ENCODE measurements at places on chromosomes 1 and 21.

DNA sequence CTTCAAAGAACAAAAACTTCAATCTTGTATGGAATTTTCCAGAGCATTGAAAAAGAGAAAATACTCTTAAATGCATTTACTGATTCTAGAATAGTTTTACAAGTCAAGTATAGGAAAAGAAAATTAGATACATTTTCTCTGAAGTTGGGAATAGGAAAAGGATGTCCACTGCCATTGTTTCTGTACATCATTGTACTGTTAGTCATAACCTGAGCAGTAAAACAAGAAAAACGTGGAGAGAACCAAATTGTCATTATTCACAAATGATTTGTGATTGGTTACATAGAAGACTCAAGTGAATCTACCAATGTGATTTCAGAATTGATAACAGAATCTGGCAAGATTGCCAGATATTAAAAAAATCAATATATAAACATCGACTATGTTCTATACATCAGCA, 27.4 kb downstream of the PRKACB start:
- no peak for DNase-seq

DNA sequence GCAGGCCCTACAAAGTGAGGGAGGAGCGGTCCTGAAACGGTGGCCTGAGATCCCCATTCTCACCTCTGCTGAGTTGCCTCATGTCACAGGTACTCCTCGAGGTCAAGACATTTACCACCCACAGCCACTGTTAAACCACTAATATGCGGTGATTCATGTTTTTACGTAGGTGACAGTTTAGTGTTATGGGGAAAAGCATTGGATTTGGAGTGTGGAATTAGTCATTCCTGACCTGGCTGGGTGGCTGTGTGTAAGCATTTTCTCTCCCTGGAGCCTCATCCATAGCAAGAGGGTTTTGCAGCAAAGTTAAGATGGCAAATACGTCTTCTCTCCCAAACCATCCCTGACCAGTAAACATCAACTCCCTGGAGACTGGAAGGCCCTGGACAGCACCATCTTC, 57.8 kb upstream of the KCNJ6 start:
- DNase-seq, result no peak

DNA sequence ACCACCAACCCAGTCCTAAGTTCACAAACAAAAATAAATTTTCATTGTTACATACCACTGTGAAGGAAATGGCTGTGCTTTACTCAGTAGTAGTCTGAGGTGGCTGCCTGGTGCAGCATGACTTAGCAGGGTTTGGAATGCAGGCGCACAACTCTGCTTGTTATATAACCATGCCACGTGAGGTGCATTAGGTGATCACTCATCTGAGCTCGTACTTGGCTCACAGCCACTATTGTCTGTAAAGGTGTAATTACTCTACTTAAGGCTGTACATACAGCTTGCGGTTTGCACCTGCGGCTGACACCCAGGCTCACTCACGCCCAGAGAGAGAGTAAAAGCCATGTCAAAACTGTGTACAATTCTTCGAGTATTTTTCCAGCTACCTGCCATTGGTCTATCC, 599.4 kb downstream of the LTN1 start:
- DNase-seq, result no peak

DNA sequence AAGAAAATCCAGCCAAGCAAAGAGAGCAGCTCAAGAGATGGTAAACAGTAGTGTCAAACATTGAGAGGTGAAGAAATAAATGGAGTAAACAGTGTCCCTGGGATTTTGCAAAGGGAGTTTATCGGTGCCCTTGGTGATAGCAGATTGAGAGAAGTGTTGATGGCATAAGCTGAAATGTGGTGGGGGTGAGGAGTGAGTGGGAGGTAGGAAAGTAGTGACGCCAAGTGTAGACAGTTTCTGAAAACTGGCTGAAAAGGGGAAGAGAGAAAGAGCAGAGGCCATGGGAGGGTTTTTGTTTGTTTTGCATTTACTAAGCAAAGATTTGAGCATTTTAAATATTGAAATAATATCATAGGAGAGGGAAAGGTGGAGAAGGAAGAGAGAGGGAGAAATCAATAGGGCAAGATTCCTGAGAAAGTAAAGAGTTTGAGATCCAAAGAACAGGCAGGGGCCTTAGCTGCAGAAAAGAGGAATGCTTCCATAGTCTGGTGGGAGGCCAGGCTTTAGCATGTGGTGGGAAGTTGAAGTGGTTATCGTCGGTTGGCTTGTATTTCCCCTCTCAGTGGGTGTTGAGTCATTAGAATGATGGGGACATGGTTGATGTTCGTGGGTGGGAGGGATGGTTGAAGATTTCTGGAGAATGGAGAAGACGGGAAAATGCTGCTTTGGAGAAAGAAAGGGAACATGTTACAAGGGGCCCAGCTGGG, 26.8 kb upstream of the RASAL2 start:
- peak; percentile 30 for DNase-seq

GRCh38 chr1:11885916-11886315, 27.2 kb upstream of the NPPB start:
- no peak for DNase-seq

DNA sequence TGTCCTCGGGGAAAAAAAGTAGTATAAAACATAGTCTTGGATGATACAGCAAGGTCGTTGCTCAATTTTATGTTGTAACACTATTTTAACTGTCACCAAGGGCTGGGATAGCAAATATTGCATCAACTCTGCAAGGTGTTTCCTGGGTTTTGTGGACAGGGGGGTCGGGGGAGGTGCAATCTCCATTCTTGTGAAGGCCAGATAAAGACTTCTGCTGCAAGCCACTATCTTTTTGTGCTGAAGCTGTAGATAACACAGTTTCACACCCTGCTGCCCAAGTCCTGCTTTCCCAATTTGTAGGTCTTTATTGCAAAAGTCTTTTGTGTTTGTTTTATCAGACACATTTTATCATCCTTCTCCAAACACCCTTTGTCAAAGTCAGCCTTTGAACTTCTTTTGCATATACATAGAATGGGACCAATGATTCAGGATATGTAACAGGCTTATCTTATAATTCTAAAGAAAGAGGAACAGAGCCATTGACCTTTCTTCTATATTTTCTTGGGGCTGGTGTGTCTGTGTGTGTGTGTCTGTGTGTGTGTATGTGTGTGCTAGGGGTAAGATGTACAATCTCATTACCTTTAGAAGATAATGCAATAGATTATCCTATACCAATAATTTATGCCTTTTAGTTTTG, 140.6 kb downstream of the RUNX1 start:
- peak; percentile 92 for DNase-seq

DNA sequence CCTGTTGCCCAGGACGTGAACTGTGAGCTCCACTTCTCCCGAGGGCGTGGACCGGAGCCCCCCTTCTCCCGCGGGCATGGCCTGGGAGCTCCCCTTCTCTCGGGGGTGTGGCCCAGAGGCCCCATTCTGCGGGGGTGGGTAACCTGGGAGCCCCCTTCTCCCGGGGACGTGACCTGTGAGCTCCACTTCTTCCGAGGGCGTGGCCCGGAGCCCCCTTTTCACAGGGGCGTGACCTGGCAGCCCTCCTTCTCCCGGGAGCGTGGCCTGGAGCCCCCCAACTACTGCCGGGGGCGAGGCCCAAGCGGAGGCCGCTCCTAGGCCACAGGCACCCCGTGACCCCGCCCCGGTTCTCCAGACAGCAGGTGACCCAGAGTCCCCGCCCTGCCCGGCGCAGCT, 320 bp downstream of the C1orf174 start:
- DNase-seq, result no peak

DNA sequence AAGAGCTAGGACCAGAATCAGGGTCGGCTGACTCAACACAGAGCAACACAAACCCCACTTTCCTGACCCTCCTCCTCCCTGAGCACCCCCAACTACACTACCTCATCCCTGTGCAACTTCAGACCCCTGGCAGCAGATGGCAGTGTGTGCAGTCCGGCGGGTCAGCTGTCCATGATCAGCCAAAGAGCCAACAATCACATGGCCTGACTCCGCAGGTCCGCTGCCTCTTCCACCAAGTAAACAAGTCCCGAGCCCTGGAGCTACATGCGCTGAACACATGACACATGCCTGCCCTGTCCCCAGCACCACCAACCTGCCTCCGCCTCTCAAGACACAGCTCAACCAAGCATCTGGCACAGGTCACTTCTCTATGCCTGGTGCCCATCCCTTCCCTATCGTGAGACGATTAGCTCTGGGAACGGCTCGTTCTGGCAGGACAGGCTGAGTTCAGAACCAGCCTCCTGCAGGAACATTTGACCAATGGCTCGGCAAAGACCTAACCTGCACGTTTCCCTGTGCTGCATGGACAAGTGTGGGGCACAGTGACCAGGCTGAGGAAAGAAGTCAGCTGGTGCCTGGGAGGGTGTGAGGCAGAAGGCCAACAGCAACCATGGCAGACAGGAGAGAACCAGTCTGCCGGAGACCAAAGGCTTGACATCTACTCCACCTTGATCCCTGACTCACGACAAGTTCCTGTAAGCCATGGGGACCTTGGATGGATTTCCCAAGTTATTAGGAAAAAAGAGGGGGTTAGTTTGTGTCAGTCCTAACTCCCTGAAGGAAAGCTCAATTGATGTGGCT, 60.3 kb downstream of the CD46 start:
- DNase-seq, result peak; percentile 37

GRCh38 chr1:35499231-35499630, 58.0 kb downstream of the KIAA0319L start:
- DNase-seq, result no peak

- no peak for DNase-seq
Measured at GRCh38 chr1:16375521-16376340, 8.7 kb downstream of the SZRD1 start.

DNA sequence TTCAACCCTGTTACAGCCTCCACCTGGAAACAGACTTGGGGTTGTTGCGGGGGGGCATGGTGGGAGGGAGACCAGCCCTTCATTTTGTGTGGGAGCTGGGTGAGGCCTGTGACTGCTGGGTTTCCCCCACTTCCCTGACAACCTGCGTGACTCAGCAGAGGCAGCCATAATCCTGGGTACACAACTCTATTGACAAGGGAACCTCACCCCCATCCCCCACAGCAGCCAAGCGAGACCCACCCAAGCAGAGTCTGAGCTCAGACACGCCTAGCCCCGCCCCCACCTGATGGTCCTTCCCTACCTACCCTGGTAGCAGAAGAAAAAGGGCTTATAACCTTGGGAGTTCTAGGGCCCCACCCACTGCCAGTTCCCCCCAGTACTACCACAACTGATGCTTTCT, 8.0 kb upstream of the CCDC190 start:
- no peak for DNase-seq

GRCh38 chr1:36664571-36665287, 182.0 kb upstream of the CSF3R start:
- no peak for DNase-seq

GRCh38 chr1:35557118-35557610, at the start of gene KIAA0319L:
KIAA0319L (minus strand) TSS chr1:35557403; CDS start chr1:35554491, 2,912 bp downstream.
- DNase-seq, result no peak

DNA sequence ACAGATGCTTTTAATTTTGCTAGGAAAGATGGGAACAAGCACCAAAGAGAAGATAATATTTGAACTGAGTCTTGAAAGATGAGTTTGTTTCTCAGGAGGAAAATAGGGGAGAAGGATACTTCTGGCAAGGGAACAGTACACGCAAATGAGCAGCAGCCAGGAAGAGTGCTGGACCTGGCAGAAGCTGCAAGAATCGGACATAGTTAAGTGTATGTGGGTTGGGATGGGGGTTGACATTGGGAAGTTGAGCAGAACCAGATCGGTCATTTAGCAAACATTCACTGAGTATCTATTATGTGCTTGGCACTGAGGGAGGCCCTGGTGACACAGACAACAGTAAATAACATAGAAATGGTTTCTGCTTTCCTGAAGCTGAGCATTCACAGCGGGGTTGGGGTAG, 198.8 kb downstream of the PLPP3 start:
- DNase-seq, result no peak

GRCh38 chr1:86714561-86715244, 10.3 kb downstream of the SH3GLB1 start:
- no peak for DNase-seq

GRCh38 chr1:115082949-115083348, 6.4 kb downstream of the TSPAN2 start:
- DNase-seq, result no peak

DNA sequence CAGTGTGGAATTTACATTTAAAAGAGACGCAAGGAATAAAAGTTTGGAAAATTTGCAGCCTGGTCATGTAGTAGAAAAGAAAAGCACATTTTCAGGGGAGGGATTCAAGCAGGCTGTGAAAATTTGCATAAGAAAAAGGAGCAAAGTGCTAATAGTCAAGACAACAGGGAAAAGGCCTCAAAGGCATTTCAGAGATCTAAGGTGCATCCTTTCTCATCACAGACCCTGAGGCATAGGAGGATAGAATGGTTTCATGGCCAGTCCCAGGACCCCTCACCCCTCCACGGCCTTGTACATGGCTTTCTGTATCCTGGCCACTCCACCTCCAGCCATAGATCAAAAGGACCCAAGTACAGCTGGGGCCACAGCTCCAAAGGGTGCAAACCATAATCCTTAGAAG, 380.5 kb upstream of the BRINP3 start:
- no peak for DNase-seq

DNA sequence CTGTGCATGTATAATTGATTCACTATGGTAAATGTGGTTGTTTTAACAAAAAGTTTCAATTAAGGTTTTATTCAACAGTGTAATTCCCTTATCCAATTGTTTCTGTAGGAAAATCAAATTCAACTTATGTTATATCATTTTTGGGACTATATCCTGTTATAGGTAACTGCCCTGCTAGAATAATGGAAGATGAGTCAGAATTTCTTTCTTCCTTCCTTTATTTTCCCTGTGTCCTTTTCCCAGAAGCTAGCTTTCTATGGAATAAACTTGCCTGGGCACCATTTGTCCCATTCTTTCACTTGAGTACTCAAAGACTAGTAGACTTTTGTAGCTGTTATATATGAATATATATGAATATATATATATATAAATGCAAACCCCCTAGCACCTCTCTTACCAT, 301.3 kb downstream of the TM2D1 start:
- DNase-seq, result no peak

- no peak for DNase-seq
Measured at GRCh38 chr1:20612221-20612746, 21.0 kb upstream of the PINK1 start.

DNA sequence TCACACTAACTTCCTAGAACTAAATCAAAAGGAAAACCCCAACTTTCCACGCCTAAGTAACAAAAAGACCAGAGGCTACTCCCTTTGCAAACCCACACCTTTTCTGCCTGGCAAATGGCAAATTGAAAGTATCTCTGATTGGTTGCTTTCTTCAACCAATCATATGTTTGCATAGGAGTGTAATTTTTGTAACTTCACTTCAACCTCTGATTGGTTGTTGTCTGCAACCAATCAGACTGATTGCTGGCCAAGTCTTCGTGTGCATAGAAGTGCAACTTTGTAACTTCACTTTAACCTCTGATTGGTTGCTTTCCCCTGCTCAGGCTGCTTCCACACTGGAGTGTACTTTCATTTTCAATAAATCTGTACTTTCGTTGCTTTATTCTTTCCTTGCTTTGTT, 36.9 kb upstream of the PADI2 start:
- DNase-seq, result no peak
